ENCODE measurements at places on chromosomes 16 and 17. TPM values are rescaled to one million over a fixed set of nuclear protein-coding genes. Genes with fewer than 3 reads are reported as not detected.

Gene CDRT4
- 0.79 TPM for polyA plus RNA-seq

Gene SERPINF2
- 0.96 TPM for polyA plus RNA-seq

Gene KRTAP9-4
- polyA plus RNA-seq, result not detected

Gene NEUROD2
- polyA plus RNA-seq, result not detected

Gene ABCA9
- polyA plus RNA-seq, result 0.01 TPM
